ENCODE measurements at places on chromosomes 4 and X. TPM values are rescaled to one million over a fixed set of nuclear protein-coding genes. Genes with fewer than 3 reads are reported as not detected.

The CD38 gene
- total RNA-seq, result 3.6 TPM

DNA sequence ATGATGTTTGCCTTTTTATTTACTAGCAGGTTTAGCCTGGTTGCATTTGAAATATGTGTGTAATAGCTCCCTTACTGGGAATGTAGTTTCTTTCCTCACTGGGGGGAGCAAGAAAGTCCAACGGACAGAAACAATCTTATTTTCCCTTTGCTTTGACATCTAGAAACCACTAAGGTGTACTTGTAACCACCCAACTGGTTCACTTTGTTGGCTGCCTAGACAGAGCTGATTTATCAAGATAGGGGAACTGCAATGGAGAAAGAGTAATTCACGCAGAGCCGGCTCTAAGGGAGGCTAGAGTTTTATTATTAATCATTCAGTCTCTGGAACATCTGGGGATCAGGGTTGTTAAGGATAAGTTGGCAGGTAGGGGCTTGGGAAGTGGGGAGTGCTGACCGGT, 30.3 kb downstream of the XG start:
- H3K36me3 ChIP-seq, result no peaks in the 10 kb centered on the region
- H3K4me1 ChIP-seq, result no peaks in the 10 kb centered on the region
- H3K4me3 ChIP-seq, result no peak overlapping the region
- H3K27me3 ChIP-seq, result no peaks in the 10 kb centered on the region

DNA sequence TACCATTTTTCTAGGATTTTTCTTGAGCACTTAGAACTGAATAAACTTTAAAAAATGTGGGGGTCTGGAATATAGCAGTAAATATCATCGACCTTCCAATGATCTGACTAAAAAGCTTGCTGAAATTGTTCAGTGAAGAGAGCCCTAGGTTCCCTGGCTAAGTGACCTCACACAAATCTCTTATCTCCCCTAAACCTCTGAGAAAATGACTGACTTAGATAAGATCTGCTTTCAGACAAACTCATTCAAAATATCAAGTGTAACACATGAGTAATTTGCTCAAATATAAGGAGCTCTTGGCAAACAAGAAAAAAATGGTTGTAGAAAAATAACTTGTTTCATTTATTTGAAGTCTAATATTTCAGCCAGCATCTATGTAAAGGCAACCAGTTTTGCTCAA, 441.7 kb upstream of the SLIT2 start:
- no peak for DNase-seq
- H3K27ac ChIP-seq, result no peak overlapping the region
- H3K36me3 ChIP-seq, result no peaks in the 10 kb centered on the region
- no peaks in the 10 kb centered on the region for H3K4me1 ChIP-seq
- H3K4me3 ChIP-seq, result no peak overlapping the region

DNA sequence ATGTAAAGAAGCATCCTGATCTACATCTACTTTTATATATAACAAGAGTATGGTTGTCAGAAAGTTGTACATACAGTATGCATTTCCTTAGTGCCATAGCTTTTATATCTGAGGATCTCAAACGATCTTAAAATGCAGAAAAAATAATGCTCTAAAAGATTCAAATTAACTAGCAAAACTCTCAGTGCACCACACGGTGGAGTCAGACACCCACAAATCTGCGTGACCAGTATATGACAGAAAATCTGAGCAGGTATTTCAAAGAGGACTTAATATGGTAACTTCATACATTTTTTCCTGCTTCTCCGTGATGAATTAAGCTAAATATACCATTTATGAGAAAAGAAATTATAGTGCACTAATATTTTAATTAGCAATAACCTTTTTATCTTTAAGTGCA, 803.0 kb downstream of the DMD start:
- no peaks in the 10 kb centered on the region for H3K36me3 ChIP-seq
- no peak overlapping the region for H3K4me3 ChIP-seq
- no peaks in the 10 kb centered on the region for H3K4me1 ChIP-seq
